Activated effector memory CD4-positive, alpha-beta T cell treated with Interleukin-2 at 50 U/mL for 16 hours (primary cell): ENCODE measurements at places on chromosomes 5 and 9.

DNA sequence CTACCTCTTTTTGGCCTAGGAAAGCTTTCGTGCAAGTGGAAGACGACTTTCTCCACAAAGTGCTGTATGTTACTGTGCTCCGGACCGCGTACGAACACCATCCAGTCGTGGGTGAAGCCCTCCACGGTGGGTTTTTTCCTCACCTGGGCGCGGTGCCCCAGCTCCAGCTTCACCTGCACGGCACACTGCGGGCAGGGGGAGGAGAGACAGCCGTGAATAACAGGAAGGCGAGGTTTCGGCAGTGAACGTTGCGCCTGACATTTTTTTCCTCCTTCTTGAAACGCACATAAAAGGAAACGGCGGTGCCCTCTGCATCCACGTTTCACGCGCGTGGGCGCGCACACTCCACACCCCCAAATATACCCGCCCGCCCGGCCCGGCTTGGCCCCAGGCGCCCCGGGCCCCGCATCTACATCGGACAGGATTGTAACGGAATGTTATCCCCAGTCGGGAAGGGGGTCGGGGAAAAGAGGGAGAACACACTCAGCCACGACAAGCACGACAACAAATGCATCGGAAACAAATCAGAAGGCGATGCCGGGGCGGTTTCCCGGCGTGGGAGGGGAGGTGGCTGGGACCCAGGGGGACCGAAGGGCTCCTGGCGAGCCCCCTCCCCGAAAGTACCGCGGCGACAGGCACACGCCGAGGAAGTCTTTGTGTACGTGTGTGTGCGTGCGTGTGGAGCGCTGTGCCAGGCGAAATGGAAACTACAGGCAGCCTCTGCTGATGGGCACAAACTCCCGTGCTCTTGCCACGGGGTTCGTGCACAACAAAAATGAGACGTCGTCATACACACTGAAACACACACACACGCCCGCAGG, 1.4 kb downstream of the MLLT3 start:
- DNase-seq: peak; percentile 51

GRCh38 chr5:146040527-146040926, 64.8 kb downstream of the PLAC8L1 start:
- no peak for DNase-seq

- no peak for DNase-seq
Measured at GRCh38 chr5:120613729-120614128, 149.6 kb downstream of the PRR16 start.

- DNase-seq: no peak
Measured at GRCh38 chr5:28463728-28464127, 1425.3 kb upstream of the CDH9 start.

- no peak for DNase-seq
Measured at GRCh38 chr9:107732781-107733522, 243.4 kb upstream of the KLF4 start.

- no peak for DNase-seq
Measured at GRCh38 chr5:33227746-33228145, 213.0 kb upstream of the TARS1 start.

GRCh38 chr5:134136221-134136631, 21.7 kb downstream of the TCF7 start:
- peak; percentile 0 for DNase-seq

DNA sequence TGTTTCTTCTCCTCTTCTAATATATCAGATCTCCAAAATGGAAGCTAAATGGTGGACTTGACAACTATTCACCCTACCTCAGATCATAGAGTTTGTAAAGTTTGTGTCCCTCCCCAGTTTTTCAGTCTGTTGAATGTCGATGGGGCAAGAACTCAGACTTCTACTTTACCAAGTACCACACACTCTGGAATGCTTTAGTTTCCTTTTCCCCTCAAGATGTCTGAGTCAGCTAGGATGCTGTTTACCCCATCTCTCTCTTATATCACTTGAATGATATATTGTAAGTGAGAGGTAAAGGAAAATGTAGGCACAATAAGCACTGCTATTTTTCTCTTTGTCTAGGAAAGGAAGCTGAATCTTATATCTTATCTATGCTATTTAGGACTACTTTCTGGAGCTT, 25.9 kb upstream of the TAL2 start:
- DNase-seq: no peak

DNA sequence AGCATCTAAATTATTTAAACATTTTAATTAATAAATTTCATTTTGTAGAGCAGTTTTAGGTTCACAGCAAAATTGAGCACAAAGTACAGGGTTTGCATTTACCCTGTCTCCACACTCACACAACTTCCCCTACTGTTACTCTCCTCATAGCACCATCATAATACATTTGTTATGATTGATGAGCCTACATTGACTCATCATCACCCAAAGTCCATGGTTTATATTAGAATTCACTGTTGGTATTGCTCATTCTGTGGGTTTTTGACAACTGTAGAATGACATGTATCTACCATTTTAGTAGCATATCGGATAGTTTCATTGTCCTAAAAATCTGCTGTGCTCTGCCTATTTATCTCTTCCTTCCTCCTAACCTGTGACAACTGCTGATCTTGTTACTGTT, 411.1 kb upstream of the MPDZ start:
- DNase-seq: no peak

GRCh38 chr5:180287404-180287803, 4.5 kb downstream of the MAPK9 start:
- no peak for DNase-seq

DNA sequence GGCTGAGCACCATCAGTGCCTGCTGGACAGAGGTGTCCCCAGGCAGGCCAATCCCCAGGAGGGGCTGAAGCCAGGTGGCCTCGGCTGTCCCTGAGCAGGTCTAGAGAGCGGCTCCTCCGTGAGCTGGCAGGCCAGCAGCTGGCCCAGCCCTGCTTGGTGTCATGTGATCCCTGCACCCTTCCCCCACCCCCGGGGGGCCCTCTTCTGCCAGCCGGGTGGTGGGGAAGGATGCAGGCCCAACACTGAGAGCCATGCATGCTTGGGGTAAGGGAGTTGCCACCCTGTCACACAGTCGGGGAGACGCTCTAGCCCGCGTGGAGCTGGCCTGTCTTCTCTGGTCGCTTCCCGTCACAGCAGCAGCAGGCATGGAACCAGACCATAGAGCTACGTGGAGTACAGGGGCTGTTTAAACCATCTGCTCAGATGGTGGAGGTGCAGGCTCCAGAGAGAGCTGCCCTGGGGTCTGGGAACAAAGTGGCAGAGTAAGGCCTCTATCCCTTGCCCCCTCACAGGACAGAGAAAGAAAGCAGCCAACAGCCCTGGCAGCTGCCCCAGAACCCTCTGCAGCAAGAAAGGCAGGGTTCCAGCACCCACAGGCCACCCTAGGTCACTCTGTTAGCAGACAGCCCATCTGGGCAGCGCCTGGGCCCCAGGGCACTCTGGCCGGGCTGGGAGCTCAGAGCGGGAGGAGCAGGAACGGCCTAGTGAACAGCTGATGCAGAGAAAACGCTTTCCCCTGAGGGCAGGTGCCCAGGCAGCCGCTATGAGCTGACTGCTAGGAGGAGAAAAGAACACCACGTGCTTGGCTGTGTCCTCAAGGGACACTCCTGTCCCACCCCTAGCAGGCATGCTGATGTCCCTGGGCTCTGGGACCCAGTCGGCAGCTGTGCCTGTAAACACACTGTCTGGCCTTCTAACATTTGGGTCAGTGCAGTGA, 6.8 kb downstream of the RALGDS start:
- DNase-seq: no peak

DNA sequence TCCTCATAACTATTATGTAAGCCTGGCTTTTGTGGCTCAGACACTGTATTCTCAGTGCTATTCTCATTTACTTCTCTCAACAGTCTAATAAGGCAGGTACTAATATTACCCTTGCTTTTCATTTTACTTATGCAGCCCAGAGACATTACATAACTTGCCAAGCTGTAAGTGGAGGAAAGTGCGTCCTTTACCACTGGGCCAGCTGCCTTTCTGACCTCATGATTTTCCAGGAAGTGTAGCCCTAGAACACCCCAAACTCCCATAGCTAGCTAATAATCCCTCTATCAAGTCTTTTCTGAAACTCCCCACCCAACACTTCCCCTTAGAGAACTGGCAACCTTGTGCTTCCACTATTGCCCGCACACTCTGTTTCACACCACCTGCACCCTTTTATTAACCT, 192.9 kb upstream of the HMHB1 start:
- DNase-seq: no peak

DNA sequence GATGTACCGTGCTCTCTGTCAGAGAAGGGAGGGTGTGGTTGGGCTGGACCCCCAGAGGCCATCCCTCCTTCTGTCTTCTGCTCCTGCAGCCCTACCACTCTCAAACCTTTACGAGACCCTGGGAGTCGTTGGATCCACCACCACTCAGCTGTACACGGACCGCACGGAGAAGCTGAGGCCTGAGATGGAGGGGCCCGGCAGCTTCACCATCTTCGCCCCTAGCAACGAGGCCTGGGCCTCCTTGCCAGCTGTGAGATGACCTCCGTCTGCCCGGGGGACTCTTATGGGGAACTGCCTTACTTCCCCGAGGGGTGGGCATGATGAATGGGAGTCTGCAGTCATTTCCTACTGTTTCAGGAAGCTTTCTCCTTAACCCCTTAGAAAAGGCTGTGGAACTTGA, 17.5 kb downstream of the TGFBI start:
- DNase-seq: no peak

- no peak for DNase-seq
Measured at GRCh38 chr9:97802276-97802675, 50.8 kb upstream of the FOXE1 start.

GRCh38 chr5:37871023-37871815, 31.4 kb upstream of the GDNF start:
- DNase-seq: no peak

DNA sequence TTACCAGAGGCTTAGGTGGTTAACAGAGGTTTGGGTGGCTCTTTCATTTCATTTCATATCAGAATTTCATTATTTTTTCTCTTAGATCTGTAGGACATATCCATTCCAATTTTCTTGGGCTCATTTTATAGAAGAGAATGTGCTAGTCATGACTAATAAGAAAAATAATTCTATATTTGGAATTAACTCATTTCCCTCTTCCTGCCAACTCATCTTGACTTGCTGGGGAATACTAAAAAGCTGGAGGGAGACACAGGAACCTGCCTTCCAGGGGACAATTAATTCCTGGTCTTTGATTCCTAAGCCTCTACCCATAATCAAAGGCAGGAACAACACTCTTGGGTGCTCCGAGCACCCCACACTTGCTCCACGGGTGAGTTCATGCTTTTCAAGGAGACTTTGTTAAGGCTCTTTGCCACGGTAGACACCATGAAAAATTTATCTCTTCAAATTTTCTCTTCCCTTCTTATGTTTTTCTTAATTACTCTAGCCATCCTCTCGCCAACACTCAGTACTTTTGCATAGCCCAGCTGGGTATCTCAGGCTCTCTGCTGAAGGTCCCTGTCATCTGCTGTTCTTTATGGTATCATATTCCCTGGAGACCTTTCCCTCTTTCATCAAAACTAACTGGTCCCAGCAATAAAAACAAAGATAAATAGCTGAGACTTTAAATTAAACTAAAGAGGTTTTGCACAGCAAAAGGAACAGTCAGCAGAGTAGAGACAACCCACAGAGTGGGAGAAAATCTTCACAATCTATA, 273.9 kb downstream of the NPR3 start:
- no peak for DNase-seq

- no peak for DNase-seq
Measured at GRCh38 chr5:93071710-93072109, 509.3 kb downstream of the NR2F1-AS1 start.

- DNase-seq: no peak
Measured at GRCh38 chr5:32182463-32183063, 8.4 kb upstream of the GOLPH3 start.

- no peak for DNase-seq
Measured at GRCh38 chr5:176955895-176956294, 50.7 kb downstream of the UIMC1 start.

DNA sequence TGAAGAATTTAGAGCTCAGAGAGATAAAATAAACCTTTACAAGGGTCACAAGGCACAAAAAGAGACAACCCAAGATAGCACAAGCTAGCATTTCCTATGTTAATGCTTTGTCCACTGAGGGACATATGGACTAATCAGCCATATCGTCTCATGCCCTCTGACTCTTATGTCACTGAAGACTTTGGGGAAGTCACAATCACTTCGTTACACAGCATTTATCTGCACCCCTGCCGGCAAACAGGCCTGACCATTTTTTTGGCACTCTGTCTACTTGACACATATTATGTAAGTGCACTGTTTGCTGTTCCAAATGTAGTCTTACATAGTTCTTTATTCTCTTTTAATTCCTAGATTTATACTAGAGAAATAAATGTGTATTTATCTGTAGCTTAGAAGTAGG, 13.9 kb upstream of the BNC2 start:
- no peak for DNase-seq

GRCh38 chr5:54873691-54874090, 111.7 kb downstream of the ESM1 start:
- DNase-seq: no peak

- no peak for DNase-seq
Measured at GRCh38 chr9:135726138-135726853, 24.3 kb downstream of the KCNT1 start.

GRCh38 chr9:35664531-35665470, at the start of gene ARHGEF39:
TSS of gene ARHGEF39 (minus strand) at chr9:35665195. CDS start at chr9:35665169, 26 bp downstream.
- DNase-seq: peak; percentile 61

DNA sequence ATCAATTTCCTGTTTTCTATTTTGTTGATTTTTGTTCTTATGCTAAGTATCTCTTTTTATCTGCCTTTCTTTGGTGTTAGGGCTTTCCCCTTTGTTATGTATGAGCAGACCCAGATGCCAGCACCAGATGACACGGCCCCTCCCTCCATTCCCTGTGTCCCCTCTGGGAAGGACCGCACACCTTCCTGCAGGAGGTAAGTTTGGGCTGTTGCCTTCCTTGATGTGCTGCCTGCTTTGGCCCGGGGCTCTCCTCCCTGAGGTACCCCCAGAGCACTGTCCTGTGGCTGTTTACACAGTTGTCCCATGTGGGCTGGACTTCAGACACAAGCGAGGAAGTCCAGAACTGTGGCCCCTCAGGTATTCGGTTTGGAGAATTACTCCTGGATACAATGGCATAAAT, 343.8 kb upstream of the IRX1 start:
- DNase-seq: no peak

DNA sequence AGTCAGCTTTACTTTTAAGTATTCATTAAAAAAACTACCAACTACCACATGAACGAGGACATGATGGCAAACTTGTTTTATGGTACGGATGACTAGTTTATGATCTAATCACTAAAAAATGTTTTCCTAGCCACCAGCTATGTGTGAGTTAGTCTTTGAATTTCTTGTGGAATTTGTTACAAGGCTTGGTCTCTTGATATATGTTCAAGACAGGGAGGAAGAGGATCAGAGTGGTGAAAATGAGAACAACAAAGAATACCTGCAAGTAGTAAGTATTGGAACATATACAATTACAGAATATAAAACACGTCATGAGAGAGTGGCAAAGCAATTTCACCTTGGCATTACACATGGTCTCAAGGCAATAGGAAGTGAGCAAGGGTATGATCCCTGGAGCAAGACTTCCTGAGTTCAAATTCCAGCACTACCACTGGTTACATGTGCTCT, 548.6 kb upstream of the TLE4 start:
- no peak for DNase-seq
